ENCODE measurements at places on chromosomes 5 and 9.

- no peak for DNase-seq
Observed at GRCh38 chr5:172115541-172115982, 72.5 kb downstream of the STK10 start.

GRCh38 chr5:21802869-21803490, 1050.2 kb downstream of the CDH12 start:
- DNase-seq = no peak

DNA sequence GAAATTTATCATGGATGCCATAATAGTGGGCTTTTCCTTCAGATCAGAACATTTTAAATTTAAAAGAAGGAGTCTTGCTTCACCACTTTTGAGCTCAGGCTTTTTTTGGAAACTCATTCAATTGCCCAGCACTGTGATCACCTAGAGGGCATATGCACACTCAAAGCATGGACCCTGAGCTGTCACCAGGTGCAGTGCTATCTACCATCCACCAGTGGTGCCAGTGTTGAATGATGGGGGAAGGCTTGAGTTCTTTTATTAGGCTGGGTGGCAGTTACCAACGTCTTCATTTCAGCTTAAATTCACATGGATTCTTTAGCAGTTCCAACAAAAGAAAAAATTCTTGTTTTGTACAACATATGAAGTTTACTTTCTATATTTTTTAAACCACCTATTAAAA, 164.1 kb downstream of the CFAP90 start:
- no peak for DNase-seq

DNA sequence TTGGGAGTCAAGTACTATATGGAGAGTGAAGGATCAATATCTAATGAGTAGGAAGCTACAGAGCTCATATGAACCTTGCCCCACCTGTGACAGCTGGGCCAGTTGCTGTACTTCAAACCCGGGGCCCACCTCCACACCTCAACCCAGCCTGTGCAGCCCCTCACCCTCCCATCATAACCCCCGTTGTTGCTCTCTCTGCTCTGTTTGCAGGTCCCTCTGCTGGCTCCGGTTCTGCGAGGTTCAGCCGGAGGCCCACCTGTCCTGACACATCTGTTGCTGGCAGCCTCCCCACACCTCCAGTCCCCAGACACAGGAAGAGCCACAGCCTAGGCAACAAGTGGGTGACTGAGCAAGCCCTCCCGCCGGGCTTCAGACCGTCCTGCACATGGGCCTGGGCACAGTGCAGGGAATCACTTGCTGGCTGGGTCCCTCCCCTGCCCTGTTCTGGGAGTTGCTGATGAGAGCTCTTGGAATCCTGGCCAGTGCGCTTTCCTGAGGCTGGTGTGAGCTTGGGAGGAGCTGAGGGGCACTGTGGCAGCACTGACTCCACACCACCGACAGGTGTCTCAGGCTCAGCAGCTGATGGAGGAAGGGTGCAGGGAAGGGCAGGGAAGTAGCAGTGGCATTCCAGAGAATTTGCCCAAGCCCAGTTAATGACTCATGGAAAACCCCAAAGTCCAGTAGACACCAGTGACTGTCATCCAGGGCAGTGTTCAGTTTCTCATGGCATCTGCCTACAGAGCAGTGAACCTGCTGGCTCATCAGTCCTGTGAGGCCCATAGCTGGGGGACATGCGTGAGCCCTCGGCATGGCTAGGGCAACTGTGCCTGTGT, 69.5 kb upstream of the GARNL3 start:
- no peak for DNase-seq

DNA sequence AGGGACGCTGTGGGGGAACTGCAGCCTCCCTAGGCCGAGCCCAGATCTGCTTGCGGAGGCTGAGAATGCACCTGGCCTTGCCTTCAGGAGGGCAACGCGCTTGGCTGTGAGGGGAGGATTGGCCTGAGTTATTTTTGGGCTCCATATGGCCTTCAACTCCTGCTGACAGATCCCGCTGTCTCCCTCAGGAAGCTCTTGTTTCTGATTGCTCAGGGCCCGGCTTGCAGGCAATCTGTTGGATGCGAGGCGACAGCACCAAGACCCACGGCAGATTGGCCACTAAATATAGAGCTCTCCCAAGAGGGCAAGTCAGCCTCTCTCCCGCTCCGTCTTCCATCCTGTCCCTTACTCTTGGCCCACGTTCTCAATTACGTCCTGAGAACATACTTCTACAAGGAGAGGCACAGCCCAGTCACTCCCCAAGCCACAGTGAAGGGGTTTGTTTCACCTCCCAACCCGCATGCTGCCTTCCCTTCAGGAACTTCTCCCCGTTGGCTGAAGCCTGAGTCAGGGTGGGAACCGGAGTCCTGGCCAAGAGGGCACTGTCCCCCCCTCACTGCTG, 53.6 kb downstream of the RASGEF1C start:
- no peak for DNase-seq

DNA sequence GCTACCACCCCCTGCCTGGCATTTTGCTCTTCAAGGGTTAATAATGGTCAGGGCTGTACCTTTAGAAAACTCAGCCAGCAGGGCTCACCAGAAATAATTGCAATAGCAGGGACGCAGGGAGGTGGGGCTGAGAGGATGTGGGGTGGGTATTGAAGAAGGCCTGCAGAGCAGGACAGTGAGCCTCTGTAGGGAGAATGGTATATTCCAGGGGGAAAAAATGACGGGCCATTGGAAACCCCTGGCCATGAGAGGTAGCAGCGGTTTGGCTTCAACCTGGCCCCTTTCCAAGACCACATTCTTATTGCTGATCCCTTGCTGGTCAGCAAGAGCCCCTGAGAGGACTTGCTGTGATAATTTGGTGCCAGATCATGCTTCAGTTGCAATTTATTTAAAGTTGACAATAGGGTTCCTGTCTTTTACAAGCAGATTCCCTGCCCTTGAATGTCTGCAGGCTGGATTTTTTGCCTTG, 36.7 kb upstream of the CTNNA1 start:
- no peak for DNase-seq

GRCh38 chr5:154559398-154560276, 81.6 kb upstream of the HAND1 start:
- no peak for DNase-seq

DNA sequence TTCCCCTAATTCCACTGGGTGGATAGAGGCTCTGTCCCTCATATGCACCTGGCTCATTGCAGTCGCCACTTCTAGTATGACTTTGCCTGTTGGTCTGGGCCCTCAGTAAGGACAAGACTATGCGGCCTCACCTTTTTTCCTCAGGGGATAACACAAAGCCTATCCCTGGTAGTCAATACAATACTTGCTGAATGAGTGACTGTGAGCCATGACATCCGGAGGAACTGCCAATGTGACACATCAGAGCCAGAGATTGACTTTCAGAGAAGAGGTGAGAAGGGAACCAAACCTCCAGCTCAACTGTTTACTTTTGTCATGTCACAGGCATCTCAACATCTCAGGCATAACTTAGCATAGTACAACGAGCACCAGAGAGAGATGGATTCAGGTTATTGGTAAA, 371.3 kb downstream of the DMRT2 start:
- no peak for DNase-seq

DNA sequence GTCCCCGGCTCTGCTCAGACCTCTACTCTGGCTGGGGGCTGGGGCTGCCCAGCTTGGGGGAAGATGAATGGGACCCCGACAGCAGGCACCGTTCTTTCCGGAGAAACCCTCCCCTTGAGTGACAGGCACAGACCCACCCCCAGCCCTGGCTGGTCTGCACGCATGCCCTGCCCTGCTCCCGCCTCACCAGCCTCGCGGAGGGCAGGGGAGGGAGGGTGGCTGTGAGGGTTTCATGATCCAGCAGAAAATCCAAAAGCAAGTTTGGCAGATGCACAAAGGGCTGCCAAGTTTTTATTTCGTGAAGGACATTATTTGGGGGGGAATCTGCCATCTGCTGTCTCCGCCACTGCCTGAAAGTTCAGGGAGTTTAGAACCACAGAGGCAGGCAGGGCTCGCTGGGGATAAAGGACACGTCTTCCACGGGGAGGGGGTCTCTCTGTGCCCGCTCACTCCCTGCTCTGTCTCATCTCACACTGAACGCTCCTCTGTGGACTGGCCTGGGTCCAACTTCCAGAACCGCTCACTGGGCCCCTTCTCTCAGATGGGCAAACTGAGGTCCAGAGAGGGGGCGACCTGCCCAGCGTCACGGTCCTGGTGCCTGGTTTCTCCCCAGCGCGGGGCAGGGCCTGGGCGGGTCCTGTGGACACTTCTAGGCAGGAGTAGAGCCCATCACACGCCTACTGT, 92.9 kb downstream of the RXRA start:
- DNase-seq = no peak

DNA sequence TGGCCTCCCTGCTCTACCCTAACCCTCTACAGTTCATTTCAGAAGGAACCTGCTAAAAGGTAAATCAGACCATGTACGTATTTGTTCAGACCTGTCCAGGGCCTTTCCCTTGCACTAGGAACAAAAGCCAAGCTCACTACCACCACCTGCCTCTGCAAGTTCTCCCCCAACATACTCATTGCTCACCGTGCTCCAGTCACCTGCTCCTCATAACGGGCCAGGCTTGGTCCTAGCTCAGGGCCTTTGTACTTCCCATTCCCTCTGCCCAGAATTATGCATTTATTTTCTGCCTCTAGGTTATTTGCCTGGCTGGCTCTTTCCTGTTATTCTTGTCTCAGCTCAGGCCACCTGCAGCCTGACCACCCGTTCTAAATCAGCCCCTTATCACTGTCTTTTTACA, 4.8 kb upstream of the FGF1 start:
- DNase-seq = no peak
